ENCODE measurements at places on chromosomes 5 and 9.

DNA sequence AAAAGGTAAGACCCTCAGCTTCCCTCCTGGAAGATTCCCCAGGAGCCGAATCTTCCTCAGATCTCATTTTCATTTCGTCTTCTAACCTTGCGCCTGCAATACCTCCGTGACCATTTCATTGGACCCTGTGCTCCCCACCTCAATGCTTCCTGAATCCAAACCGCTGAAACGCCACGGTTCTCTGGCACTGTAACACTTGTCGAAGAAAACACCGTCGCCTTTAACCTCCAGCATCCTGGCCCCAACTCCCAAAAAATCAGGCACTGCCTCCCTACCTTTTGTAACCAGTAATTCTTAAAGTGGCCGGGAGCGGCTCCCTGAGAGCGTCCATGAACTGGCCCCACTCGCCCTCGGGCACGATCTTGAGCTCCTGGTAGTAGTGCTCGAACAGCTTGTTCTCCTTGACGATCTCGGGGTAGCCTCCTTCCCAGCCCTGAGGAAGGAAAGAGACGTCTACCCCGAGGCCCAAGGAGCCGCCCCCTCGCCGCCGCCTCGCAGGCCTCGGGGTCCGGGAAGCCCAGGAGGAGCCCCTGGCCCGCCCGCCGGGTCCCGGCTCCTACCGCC lies 438 bp downstream of the NSUN2 start:
- no peak for DNase-seq

- DNase-seq: no peak
Observed at GRCh38 chr5:65828022-65828896, 98.1 kb upstream of the ERBIN start.

- DNase-seq: no peak
Observed at GRCh38 chr5:176466245-176466871, 18.2 kb downstream of the FAF2 start.

GRCh38 chr5:140986117-140986521 lies 19.8 kb downstream of the PCDHAC2 start:
- DNase-seq: no peak

- no peak for DNase-seq
Observed at GRCh38 chr9:84404095-84404686, 63.6 kb upstream of the SLC28A3 start.
